ENCODE measurements at places on chromosomes 1 and 21.

GRCh38 chr21:44402323-44403105 lies 49.1 kb downstream of the TRPM2 start:
- DNase-seq, result no peak

DNA sequence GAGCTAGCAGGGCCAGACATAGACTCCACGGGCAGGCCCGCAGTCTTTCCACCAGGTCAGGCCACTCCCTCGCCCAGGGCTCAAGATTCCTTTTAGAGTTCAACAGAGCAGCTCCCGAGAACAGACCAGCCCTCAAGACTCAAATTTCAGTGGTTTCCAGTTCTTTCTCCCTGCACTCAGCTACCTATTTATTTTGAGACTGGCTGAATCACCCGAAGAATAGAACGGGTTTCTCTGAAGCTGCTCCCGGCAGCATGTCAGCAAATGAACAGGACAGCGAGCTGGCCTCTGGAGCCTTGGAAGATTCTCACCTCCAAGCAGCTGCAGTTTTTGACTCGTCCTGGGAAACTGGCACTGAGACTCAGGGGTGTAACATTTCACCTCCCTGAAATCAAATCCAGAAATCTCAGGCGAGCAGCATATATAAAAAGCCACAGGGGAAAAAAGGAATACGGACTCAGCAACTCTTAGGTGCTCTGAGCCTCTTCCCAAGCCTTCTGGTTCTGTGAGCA lies 177.9 kb downstream of the CLIC6 start:
- no peak for DNase-seq

DNA sequence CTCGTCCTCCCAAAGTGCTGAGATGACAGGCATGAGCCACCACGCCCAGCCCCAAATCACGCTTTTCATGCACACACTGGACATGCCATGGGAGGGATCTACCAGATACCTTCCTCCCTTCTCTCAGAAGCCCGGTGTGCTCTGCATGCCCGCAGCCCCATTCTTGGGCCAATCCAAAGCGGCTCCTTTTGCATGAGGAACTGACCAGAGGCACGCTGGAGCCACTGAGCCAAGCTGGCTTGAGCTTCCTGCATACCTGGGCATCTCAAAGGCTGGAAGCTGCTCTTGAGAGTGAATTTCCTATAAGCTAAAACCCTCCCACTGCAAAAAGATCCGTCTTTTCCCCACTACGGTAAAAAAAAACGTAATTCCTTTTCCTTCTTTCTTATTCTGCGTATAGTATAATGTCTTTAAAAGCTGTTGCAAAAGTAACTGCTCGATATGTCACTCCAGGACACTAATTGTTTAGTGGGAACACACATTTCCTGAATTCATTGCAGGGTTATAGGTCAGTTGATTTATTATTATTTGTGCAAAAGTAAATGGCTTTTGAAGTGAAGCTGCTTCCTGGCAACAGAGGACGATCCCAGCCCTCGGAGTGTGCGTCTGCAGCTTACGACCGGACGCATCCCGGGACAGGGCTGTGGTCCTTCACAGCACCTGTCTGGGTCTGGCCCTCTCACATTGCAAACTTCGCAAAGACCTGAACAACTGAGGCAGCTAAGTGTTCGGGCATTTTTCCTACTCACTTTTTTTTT lies 61.8 kb upstream of the ETS2 start:
- DNase-seq, result no peak

- DNase-seq, result no peak
Measured at GRCh38 chr1:197915862-197916499, 1.2 kb upstream of the LHX9 start.

DNA sequence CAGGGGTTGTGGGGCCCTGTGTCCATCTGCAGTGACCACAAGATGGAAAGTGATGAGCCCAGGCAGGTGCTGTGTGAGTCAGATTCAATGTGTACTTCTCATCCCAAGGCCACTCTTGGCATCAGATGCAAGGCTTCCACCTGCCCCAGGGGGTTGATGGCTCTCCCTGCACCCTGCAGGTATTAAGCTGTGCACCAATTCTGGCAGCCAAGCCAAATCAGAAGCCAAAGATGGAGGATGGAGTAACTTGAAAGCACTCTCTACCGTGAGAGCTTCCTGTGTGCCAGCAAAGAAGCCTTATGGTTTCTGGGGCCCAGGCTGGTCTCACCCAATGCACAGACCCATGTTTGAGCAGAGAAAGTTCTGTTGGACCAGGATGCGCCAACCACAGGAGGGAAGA lies 44.3 kb upstream of the TENT5C start:
- peak; percentile 1 for DNase-seq

DNA sequence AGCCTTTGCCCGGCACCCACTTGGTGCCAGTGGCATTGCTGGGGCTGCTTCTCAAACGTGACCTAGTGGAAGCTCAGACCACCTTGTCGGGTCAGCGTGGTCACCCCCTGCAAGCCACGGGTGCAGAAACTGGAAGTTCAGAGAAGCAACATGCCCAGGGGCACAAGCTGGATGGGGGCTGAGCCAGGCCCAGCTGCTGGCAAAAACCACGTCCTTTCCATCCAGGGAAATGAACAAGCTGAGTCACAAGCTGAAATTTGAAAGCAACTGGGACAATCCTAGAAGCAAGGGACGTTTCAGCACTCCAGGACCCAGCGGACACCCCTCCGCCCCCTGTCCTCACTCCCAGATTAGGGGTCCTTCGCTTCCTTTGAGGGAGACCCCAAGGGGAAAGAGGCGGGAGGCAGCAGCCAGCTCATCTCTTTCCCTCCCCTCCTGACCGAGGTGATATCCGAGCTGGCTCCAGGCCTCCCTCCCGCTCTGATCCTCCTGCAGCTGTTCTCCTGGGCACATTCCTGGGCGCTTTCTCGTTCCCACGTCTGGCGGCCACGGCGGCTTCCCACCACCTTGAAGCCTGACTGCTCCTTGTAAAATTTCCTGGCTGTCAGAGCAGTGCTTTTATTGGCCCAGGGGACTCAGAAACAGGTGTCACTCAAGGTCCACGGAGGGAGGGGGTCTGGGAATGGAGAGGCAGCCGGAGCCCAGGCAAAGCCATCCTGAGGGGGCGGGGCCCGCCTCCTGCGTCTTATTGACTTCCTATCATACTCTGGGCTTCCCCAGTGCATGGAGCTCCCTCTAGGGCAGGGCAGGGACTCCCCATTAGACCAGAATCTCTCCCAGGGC lies 62.8 kb downstream of the PAX7 start:
- no peak for DNase-seq

DNA sequence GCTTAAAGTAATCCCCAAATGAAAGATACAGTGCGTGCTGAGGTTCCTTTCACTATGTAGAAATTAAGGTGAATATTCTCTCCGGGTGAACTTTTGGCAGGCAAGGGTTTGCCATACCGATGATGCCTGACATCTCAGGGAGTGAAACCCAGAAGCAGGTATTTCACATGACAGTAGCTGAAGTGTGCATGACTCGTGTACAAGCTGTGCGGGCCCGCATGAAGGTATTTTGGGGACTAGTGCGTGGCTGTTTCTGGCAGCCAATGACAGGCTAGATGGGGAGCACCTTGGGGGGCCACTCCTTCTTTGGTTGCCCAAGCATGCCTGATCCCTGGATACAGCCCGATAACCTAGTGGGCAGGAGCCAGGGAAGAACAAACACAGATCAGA lies 569.0 kb downstream of the SMYD3 start:
- DNase-seq, result no peak

DNA sequence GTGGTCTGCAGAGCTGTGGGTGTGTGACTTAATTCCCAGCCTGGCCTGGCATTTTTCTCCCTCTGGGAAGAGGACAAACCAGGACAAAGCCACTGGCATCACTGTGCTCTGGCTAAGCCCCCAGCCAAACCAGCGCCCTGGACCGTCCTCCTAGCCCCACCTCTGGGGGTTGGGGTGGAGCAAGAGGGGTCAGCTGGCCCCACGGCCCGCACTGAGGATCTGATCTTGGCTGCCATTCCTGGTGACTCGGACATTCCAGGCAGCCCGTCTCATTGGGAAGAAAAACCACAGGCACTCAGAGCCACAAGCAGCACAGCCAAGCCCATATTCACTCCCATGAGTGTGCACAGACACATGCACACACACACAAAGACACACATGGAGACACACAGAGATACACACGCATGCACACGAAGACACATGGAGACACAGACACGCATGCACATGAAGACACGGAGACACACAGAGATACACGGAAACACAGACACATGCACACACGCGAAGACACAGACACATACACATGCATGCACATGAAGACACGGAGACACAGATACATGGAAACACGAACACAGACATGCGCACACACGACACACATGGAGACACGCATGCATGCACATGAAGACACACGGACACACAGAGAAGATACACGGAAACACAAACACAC lies 2.3 kb upstream of the MXRA8 start:
- DNase-seq, result no peak

GRCh38 chr1:37731312-37732019 lies 33.5 kb downstream of the EPHA10 start:
- DNase-seq, result no peak

GRCh38 chr1:91727763-91728162 lies 158.2 kb downstream of the TGFBR3 start:
- no peak for DNase-seq

DNA sequence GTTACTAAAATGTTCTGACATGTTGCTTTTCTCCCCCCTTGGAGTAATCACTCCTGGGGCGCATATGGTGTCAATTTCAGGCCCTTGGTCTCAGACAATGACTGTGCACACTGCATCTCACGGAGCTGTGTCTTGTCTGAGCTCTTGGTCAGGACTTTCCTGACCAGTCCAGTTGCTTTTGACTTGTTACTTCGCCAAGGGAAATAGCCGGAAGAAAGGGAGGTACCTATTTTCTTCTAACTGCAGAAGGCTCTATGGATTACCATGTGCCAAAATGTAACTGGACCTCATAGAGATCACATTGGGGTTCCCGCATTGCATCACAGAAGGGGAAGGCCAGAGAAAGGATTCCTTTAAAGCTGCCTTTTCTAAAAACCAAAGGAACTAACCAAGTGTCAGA lies 68.6 kb downstream of the SPAG17 start:
- DNase-seq, result no peak

GRCh38 chr1:20150326-20150705 lies 11.2 kb downstream of the PLA2G2F start:
- DNase-seq, result no peak

- DNase-seq, result no peak
Measured at GRCh38 chr1:1948783-1949182, 29.7 kb upstream of the TMEM52 start.

Measured in DND-41 (cell line).